ENCODE measurements at places on chromosomes 5 and 9.

GRCh38 chr5:180640861-180641565 lies 8.4 kb downstream of the FLT4 start:
- DNase-seq, result no peak

- no peak for DNase-seq
Measured at GRCh38 chr5:7422316-7423106, 26.6 kb downstream of the ADCY2 start.

GRCh38 chr5:56088431-56088949 lies 93.7 kb upstream of the IL6ST start:
- DNase-seq, result no peak

GRCh38 chr5:122180863-122181548 lies 51.7 kb downstream of the ZNF474 start:
- DNase-seq, result no peak

- DNase-seq, result no peak
Measured at GRCh38 chr9:72251589-72251988, 102.3 kb downstream of the GDA start.

GRCh38 chr5:59034498-59035186 lies 451.8 kb downstream of the RAB3C start:
- DNase-seq, result no peak

- DNase-seq, result no peak
Measured at GRCh38 chr9:131318231-131319085, 28.9 kb downstream of the PLPP7 start.

- no peak for DNase-seq
Measured at GRCh38 chr9:87406543-87407166, 91.0 kb upstream of the DAPK1 start.

- no peak for DNase-seq
Measured at GRCh38 chr5:166648736-166649135, 1642.7 kb upstream of the WWC1 start.

GRCh38 chr9:73640971-73641370 lies 489.3 kb downstream of the ANXA1 start:
- DNase-seq, result no peak

GRCh38 chr5:164345853-164346252 lies 840.4 kb downstream of the MAT2B start:
- no peak for DNase-seq

DNA sequence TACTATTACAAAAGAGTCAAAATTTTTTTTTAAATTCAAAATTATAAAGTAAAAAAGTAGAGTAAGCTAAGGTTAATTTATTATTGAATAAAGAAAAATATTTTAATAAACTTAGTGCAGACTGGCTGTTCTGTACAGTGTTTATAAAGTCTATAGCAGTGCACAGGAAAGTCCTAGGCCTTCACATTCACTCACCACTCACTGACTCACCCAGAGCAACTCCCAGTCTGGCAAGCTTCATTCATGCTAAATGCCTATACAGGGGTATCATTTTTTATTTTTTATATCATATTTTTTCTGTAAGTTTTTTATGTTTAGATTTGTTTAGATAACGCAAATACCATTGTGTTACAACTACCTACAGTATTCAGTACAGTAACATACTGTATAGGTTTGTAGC lies 700.7 kb upstream of the GRAMD2B start:
- no peak for DNase-seq

- DNase-seq, result no peak
Measured at GRCh38 chr5:73808911-73809310, 182.9 kb downstream of the ARHGEF28 start.

DNA sequence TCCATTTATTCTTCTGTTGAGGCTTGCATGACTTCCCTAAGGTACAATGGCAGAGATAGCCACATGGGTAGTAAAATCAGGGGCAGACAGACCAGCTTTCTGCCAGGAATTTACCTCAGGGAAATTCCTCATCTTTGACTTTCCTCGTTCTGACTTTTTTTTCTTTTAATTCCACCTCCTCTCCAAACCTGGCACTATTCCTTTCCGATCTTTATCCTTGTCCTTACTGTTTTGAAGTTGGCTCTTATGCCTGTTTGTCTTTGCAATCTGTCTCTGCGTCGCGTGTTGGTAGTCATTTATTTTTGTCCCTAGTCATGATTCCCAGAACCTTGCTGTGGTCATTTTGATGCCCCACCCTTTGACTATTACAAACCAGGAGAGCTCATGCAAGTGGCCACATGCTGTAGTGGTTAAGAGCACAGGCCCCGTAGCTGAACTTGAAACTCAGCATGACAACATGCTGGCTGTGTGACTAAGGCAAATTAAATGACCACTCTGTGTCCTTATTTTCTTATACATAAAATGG lies 19.0 kb downstream of the TMC1 start:
- DNase-seq, result no peak

- DNase-seq, result no peak
Measured at GRCh38 chr9:129148463-129149204, 29.4 kb downstream of the IER5L start.

DNA sequence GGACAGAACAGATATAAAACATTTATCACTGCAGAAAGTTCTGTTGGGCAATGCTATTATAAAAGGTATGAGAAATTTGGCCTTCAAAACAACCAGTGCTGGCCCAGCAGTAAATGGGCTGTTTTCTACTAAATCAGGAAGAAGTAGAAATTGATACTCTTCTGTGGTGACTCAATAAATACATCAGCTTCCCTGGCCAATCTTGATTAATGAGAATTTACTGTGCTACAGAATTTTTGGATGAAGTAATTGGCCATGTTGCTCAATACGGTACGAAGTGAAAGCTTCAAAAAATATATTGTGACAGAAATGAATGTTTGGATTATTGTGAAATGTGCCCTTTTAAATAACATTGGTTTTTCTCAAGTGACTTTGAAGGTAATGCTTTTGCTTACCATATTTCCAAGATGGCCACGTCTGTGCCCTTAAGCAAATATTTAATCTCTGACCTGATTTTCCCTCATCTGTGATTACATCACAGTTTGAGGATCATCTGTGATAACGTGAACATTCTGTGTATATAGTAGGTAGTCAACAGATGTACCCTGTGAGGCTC lies 4.2 kb downstream of the DNAJA1 start:
- no peak for DNase-seq

DNA sequence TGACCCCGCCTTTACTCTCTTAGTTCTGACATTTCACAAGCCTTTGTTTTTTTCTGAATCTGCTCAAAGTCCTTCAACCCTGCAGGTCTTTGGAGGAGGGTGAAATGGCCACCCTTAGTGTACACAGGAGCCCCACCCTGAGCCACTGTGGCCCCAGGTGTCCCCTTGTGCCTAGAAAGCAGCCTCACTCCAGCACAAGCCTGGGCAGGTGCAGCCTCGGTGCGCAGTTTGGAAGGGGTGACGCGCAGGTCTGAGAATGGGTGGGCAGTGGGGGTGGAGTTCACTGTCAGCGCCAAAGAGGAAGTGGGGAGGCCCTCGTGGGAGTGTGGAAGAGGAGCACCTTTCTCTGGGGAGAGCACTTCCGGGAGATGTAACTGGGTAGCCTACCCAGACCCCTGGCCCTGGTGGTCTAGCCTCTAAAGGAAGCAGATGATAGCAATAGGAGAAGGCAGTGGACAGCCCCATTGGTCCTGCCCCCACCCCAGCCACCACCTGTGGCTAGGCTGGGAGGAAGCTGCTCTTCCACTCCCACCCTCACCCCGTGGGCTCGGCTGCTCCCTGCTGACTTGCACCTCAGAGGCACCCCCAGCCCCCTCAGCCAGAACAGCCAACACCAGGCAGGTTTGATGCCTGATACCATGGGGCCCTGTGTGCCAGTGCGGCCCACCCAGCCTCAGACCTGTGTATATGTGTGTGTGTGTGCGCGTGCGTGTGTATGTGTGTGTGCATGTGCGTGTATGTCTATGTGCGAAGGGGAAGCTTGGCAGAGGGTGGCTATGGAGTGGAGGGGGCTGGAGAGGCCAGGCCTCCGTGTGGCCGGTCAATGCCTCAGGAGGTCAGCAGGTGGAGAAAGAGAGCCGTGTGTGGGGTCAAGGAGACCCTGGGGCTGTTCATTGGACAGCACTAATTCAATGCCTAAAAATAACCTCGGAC lies 16.8 kb upstream of the DAB2IP start:
- DNase-seq, result no peak

GRCh38 chr9:128247226-128247803 lies 28.5 kb downstream of the GOLGA2 start:
- no peak for DNase-seq

DNA sequence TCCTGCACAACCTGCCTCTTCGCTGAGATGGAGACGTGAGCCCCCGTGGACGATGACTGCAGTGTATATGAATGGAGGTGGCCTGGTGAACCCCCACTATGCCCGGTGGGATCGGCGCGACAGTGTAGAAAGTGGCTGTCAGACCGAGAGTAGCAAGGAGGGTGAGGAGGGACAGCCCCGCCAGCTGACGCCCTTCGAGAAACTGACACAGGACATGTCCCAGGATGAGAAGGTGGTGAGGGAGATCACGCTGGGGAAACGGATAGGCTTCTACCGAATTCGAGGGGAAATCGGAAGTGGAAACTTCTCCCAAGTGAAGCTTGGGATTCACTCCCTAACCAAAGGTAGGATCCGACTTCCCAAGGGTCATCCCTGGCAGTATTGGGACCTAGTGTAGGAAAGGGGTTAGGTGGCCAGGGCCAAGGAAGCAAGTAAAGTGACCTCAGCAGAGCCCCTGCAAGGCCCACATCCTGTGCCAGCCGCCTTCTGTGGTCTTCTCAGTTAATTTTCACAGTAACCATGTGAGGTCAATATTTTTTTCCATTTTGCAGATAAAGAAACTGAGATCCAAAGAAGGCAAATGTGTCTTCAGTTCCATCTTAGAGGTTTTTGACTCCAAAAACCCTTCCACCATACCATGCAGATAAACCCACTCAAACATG lies 53.8 kb downstream of the NIM1K start:
- DNase-seq, result no peak

GRCh38 chr5:106017243-106017857 lies 1653.4 kb downstream of the EFNA5 start:
- DNase-seq, result no peak

DNA sequence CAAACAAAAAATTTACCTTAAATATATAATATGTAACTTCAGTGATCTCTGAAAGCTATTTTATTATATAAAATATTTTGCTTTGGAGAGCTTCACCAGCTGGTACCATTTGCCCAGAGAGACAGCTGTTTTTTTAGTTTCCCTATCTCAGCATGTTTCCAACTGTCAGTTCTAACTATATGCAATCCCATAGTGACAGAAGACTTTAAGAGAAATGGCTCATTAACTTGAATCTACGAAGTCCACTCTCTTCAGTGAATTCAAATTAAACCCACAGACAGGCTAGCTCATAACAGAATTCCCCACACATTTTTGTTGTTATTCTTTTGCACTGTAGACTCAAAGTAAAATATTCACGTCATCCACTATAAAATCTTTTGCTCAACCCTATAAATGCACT lies 251.8 kb upstream of the POU5F2 start:
- DNase-seq, result no peak

GRCh38 chr9:22813529-22813928 lies 366.9 kb downstream of the DMRTA1 start:
- DNase-seq, result peak; percentile 50

GRCh38 chr5:132510076-132510475 lies 19.5 kb upstream of the IRF1 start:
- DNase-seq, result no peak

GRCh38 chr5:95066048-95066447 lies 218.8 kb downstream of the MCTP1 start:
- DNase-seq, result no peak

- DNase-seq, result no peak
Measured at GRCh38 chr5:9781890-9782289, 151.7 kb upstream of the TAS2R1 start.

- no peak for DNase-seq
Measured at GRCh38 chr9:69370430-69370829, 45.4 kb downstream of the ENTREP1 start.

DNA sequence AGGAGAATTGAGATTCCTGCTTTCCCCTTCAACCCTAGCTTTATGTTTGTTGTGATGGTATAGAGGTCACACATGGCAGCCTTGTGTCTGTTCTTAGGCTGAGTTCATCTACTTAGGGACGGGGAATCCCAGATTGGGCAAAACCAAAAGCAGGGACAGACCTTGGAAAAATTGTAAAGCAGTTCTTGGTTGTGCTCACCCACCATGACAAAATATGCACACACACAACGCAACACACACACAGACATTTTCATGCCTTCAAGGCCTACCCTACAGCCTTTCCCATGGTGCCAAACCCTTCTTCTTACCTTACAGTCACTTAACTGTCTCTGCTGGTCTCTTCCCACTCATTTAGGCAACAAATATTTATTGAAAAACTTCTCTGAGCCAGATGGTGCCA lies 14.8 kb downstream of the PCDHGC5 start:
- no peak for DNase-seq

DNA sequence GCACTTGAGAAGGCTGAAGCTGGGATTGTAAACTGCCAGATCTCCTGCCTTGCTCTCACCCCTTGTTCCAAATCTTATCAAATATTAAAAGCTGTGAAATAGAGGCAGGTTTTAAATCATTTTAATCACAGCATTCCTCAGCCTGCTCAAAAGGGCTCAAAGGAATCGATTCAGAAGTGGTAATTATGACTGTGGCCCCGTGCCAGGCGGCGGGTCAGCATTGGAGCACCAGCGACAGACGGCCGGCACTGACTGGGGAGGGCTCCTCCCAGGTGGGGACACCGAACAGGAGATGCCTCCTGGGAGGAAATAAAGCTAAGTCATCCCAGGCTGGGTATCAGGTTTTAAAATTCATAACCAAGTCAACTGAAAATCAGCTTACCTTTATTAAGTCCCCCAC lies 66.7 kb downstream of the KCNIP1 start:
- peak; percentile 4 for DNase-seq

GRCh38 chr5:172795318-172795977 lies 24.5 kb upstream of the DUSP1 start:
- DNase-seq, result no peak

DNA sequence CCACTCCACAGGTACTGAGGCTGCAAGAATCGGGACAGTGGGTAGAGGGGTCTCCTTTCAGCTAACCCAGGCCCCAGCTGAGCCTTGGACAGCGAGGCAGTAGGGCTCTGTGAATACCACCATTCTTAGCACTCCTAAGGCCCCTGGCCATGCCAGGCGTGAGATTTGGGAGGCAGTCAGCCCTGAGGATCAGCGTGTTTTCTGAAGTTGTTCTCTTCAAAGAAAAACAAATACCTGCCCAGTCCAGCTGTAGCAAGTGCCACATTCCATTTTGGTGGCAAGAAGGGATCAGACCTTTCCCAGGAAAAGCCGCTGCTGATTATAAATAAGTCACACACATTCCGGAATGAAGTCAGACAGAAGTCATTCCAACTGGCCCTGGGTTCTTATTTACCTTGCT lies 47.8 kb downstream of the RALGPS1 start:
- DNase-seq, result no peak

- no peak for DNase-seq
Measured at GRCh38 chr5:14406554-14406849, 175.1 kb upstream of the OTULINL start.

GRCh38 chr5:102753889-102754766 lies 977 bp upstream of the PAM start:
- no peak for DNase-seq

GRCh38 chr5:77881528-77881927 lies 105.4 kb upstream of the TBCA start:
- no peak for DNase-seq

- DNase-seq, result no peak
Measured at GRCh38 chr9:71608825-71609447, 159.4 kb downstream of the CEMIP2 start.

Data from NCI-H1092 (cell line).